ENCODE measurements at places on chromosomes 7 and 10. TPM values are rescaled to one million over a fixed set of nuclear protein-coding genes. Genes with fewer than 3 reads are reported as not detected.

DNA sequence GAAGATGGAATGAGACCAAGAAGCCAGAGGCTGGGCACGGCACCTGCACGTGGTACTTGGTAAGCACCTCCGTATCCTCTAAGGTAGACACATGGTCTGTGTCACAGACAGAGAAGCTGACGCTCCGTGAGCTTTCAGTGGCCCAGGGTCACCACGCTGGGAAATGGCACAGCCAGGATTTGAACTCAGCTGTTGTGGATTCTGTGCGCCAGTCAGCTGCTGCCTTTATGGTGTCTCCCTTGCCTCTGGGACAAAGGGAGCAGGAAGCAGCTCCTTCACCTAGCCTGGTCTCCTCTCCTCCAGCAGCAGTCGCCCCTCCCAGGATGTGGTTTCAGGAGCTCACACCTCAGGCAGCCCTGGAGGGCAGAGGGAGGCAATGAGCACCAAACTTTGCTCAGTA, 110.8 kb downstream of the ARHGAP22 start:
- H3K4me3 ChIP-seq: no peak overlapping the region
- H3K36me3 ChIP-seq: no peaks in the 10 kb centered on the region
- peaks cover 11% of the 10 kb centered on the region for H3K4me1 ChIP-seq
- no peaks in the 10 kb centered on the region for H3K27me3 ChIP-seq

DNA sequence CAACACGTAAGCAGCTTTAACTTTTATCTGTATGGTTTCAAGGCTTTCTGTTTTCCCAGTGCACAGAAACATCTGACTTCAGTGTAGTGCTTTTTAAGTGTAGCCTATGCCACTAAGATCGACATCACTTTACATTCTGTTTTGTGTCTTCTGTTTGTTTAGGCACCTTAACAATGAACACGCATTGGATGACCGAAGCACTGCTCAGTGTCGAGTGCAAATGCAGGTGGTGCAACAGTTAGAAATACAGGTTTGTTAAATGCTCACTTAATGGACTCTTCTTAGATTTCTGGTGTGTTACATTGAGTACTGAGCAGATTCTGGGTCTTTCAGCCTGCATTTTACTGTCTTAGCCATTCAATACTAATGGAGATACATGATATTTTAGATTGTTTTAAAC, 237.4 kb downstream of the FOXP2 start:
- no peak overlapping the region for H3K4me3 ChIP-seq
- no peaks in the 10 kb centered on the region for H3K36me3 ChIP-seq
- no peak for DNase-seq
- H3K4me1 ChIP-seq: no peaks in the 10 kb centered on the region
- H3K27ac ChIP-seq: no peak overlapping the region

DNA sequence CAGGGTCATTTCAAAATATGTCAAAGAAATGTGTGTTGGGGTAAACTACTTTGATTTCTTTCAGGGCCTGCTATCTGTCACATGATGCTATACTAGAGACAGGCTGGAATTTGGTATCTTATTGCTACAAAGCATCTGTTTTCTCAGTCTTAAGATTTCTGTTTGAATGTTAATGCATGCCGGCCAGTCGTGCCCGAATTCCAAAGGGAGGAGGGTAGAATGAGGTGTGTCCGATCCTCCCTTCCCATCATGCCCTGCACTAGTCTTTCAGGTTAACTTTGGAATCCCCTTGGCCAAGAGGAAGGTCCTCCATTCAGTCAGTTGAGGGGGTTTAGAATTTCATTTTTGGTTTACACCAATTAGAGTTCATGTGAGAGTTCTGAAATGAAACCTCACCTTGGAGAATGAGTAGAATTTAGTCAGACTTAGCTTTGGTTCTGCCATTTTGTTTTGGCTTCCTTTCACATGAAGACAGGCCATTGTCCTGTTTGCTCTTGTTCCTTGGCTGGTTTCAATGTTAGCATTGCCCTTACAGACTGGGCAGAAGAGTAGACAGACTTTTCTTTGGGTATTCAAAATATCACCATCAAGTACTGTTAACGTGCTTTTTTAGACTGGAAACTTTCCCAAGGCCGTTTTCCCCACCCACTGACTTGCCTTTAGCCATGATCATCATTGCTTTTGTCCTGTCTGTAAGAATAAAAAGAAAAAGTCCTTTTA, 95.8 kb downstream of the CAMK1D start:
- H3K4me3 ChIP-seq: no peak overlapping the region
- DNase-seq: no peak
- no peaks in the 10 kb centered on the region for H3K27me3 ChIP-seq
- no peak overlapping the region for H3K27ac ChIP-seq
- H3K4me1 ChIP-seq: no peaks in the 10 kb centered on the region
- no peaks in the 10 kb centered on the region for H3K36me3 ChIP-seq

GRCh38 chr10:122490786-122491680, 29.7 kb downstream of the HTRA1 start:
- no peak overlapping the region for H3K27ac ChIP-seq
- H3K4me1 ChIP-seq: peaks cover 23% of the 10 kb centered on the region
- H3K36me3 ChIP-seq: peaks cover 5% of the 10 kb centered on the region
- DNase-seq: no peak

- H3K4me1 ChIP-seq: peaks cover 14% of the 10 kb centered on the region
- peak overlapping the region; percentile 99 for H3K4me3 ChIP-seq
- no peaks in the 10 kb centered on the region for H3K36me3 ChIP-seq
- no peak for DNase-seq
Measured at GRCh38 chr7:40133561-40134427, 628 bp downstream of the MPLKIP start.

DNA sequence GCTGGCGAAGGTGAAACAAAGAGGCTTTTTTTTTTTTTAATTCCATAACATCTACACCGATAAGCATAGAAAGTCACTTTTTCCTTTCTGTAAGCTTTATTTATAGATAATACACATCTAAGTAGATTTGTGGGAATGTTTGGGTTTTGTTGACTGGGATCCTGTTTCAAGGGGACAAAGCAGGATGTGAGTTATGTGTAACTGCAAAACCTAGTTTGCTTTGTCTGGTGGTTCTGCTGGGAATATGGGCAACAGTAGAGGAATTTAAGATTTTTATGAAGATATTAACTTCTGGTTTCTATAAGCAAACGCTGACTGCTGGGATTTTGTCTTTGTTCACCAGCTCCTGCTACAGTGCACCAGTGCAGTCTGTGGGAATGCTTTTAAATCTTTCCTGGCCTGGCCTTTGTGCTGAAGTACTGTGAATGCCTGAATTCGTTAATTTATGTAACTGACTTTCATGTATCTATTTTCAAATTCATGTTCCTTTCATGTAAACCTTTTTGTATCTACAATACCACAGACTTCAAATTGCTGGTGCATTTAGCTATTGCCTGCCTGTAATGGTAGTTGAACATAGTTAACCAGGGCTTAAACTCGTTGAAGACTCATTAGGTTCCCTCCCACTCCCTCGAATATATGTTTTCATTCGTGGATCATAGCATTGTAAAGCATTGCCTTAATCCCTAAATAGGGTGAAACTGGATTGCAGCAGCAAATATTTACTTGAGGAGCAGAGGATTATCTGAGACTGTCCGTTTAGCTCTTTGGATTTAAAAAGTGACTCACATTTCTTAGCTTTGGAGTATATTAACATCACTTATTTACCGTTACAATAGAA, 1.5 kb downstream of the KLHL7 start:
- H3K4me1 ChIP-seq: peaks cover 17% of the 10 kb centered on the region
- DNase-seq: peak; percentile 55
- H3K4me3 ChIP-seq: peak overlapping the region; percentile 89

The ATOH7 gene
- not detected for polyA plus RNA-seq

The NPFFR1 gene
- not detected for polyA plus RNA-seq

The FAM221A gene
- polyA plus RNA-seq: 9.4 TPM

The HTR5A gene
- not detected for polyA plus RNA-seq

The AS3MT gene
- 1.0 TPM for polyA plus RNA-seq
